Fibroblast of gingiva (primary cell): ENCODE measurements at places on chromosomes 7 and 10.
A peak's percentile ranks its signal among the peaks of the same experiment; 100 is the strongest.

GRCh38 chr10:85888004-85888403 lies 478.6 kb downstream of the GRID1 start:
- DNase-seq = no peak

GRCh38 chr10:119818889-119819270 lies 53.8 kb downstream of the MCMBP start:
- no peak for DNase-seq

DNA sequence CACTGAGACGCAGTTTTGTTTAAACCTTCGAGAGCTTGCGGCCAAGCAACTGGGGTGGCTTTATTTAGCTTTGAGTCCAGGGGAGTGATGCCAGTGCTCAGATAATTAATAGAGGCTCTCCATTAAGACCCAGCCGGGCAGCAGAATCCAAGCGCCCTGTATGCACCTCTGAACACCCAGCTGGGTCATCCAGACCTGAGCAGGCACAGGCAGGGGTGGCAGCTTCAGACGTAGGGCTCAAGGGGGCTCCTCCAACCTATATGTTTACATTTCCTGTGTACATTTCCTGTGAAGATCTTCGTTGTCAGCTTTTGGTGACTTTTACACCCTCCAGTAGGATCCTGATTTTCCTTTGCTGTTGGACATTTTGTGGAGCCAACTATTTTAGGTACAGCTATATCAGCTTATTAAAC lies 719.5 kb downstream of the LRMDA start:
- no peak for DNase-seq

DNA sequence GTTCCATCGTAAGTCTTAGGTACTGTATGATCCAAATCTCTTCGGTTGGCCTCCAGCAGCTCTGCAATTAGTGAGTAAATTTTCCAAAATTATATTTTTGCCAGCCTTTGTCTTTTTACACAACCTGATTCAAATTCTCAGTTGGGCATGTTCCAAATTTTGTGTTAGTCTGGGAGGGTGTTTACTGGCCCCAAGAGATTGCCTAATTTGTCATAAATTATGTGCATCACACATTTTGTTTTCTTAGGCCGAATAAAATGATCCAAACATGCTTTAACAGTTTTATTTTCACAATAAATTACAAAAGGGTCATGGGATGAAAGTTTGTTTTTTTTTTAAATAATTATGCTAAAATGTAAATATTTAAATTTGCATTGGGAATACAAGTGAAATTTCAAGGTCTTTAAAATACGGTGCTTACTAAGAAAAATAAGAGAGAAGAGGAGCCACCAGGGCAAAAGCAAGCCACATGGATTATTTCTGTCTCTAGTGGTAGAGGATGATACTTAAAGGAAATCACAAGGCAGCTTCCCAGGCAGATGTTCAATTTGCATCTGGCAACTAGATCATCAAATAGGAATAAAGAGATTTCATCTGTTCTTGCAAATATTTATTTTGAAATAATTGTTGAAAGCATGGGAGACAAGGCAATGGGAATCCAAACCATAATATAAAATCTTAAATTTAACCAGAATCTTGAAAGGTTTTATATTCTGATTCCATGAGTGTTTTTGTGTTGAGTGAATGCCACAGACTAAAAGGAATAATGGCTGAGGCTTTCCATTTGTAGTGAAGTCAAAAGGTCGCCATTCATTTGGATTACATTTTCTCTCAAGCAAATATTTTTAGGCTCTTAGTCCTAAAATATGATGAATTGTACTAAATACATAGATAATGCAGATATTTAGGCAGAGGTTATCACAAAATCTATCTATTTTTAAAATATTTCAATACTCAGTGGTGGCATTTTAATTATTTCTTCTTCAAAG lies 111.1 kb downstream of the MDFIC start:
- no peak for DNase-seq

DNA sequence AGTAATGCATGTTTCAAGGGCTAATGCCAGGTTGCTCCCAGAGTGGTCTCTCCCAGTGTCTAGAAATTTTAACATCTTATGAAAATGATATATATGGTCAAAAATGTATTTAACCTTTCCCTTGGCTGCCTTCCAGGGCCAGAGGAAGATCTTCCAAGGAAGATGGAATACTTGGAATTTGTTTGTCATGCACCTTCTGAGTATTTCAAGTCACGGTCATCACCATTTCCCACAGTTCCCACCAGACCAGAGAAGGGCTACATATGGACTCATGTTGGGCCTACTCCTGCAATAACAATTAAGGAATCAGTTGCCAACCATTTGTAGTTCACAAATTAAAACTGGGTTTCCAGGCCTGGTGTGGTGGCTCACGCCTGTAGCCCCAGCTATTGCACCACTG lies 9.0 kb downstream of the GATAD1 start:
- no peak for DNase-seq

- no peak for DNase-seq
These were observed 332.3 kb upstream of the PRKCQ start for GRCh38 chr10:6912424-6912823.

- no peak for DNase-seq
These were observed 4.9 kb upstream of the IRF5 start for GRCh38 chr7:128932862-128933179.

- DNase-seq = peak; percentile 82
These were observed 29.5 kb upstream of the ANKRD2 start for GRCh38 chr10:97543025-97543546.

GRCh38 chr10:27857616-27858015 lies 112.0 kb upstream of the MKX start:
- DNase-seq = no peak

DNA sequence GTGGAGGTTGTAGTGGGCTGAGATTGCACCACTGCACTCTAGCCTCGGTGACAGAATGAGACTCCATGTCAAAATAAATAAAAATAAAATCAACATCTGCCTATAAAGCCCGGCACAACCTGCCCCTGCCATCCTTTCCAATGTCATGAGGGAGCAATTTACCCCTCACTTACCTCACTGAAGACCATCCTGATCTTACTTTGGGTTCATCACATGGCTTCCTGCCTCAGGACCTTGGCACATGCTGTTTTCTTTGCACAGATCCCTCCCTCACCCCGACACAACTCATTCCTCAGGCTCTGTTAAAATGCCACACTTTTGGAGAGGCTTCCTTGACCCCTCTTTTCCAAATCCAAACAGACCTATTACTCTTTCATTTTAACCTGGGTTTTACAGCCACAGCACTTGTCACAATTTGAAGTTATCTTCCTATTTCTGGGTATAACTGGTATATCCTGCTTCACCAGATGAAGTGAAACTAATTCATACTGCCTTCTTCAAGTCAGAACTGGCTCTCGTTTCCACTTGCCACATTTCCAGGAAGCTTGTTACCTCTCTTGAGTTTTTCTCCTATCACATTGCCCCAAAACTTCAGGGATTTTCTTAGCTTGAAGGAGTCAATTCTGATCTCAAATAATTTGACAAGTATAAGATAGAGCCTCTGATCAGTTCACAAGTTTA lies 69.3 kb upstream of the PARD3 start:
- no peak for DNase-seq

- DNase-seq = no peak
These were observed 99.6 kb downstream of the ST8SIA6 start for GRCh38 chr10:17354781-17355180.

DNA sequence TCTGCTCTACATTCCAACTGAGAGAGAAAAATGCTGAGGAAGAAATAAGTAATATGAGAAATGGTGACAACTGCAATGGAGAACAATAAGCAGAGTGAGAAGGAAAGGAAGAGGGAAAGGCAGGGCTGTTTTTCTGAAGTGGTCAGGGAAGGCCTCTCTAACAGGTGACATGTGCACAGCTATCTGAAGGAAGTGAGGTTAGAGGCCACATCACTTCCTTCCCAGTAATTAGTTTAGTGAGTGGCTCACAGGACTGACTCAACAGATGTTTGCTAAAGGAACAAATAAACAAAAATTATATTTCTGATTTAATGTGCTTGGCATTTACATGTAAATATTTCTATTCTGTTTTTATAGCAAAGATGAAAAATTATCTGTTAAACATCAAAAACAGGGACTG lies 77.9 kb downstream of the ARHGAP21 start:
- peak; percentile 14 for DNase-seq

GRCh38 chr7:370775-371118 lies 80.8 kb downstream of the FOXL3 start:
- no peak for DNase-seq

GRCh38 chr7:109295158-109295557 lies 725.5 kb downstream of the DNAJB9 start:
- peak; percentile 2 for DNase-seq

- no peak for DNase-seq
These were observed 21.0 kb upstream of the GOT1 start for GRCh38 chr10:99451499-99451788.

GRCh38 chr7:37558320-37559096 lies 109.8 kb upstream of the ELMO1 start:
- DNase-seq = no peak

- no peak for DNase-seq
These were observed 25.7 kb upstream of the OPALIN start for GRCh38 chr10:96384506-96384905.

- no peak for DNase-seq
These were observed 193.9 kb upstream of the BMPER start for GRCh38 chr7:33711231-33712019.

DNA sequence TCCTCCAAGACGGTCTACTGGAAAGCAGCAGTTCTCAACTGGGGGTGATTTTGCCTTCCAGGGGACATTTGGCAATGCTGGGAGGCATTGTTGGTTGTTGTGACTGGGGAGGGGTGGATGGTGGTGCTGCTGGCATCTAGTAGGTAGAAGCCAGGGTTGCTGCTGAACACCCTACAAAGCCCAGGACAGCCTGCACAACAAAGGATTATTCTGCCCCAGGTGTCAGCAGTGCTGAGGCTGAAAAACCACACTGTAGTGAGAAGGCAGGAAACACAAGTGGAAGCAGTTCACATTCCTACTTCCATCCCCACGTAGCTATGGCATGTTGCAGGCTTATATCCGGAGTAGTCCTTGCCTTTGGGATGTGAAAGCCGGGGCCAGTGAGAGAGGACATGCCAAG lies 86.9 kb downstream of the AOAH start:
- DNase-seq = no peak

DNA sequence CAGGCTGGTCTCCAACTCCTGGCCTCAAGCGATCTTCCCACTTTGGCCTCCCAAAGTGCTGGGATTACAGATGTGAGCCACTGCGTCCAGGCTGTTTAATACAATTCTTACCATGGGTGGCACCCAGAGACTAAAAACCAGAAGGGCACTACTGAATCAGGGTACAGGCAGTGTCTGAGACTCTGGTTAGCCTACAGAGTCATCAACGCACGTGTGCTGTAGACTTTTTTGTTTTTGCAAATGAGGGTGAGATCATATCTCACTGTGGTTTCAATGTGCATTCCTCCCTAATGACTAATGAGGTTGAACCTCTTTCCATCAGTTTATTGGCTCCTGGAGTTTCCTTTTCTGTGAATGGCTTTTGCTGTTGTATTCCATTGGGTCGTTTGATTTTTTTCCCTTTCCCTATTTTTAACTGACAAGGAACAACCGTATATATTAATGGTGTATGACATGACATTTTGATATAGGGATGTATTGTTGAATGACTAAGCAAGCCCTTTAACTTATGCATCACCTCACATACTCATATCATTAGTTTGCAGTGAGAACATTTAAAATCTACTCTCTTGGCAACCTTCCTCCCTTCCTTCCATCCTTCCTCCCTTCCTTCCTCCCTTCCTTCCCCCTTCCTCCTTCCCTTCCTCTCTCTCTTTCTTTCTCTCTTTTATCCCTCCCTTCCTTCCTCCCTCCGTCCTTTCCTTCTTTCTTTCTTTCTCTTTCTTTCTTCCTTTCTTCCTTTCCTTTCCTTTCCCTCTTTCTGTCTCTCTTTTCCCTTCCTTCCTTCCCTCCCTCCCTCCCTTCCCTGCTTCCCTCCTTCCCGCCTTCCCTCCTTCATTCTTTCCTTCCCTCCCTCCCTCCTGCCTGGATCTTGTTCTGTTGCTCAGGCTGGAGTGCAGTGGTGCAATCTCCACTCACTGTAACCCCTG lies 9.3 kb upstream of the TMEM270 start:
- DNase-seq = peak; percentile 91

DNA sequence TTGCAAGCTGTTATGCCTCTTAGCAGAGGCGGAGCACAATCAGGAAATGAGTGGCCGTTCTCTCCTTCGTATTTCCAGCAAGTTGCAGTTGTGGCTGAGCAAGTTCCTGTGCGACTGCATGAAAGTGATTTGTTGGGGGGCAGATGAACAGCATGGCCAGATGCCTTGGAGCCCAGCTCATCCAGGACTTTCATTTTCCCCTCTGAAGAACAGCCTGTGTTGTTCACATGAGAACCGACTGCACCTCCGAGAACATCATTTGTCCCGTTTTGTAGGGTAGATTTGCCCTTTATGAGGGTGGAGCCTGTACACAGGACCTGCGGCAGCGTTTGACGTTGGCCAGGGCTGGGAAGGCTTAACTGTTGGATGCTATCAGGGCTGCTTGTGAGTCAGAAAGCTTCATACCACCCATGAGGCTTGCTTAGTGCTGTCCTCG lies 4.4 kb downstream of the BAG3 start:
- DNase-seq = peak; percentile 69

- no peak for DNase-seq
These were observed 75.1 kb downstream of the GRK5 start for GRCh38 chr10:119282446-119282845.

GRCh38 chr7:126716321-126716720 lies 536.4 kb downstream of the GRM8 start:
- DNase-seq = no peak

GRCh38 chr7:142714375-142714774 lies 34.9 kb upstream of the PRSS1 start:
- DNase-seq = no peak

GRCh38 chr10:103199488-103199887 lies 6.4 kb upstream of the NT5C2 start:
- no peak for DNase-seq

DNA sequence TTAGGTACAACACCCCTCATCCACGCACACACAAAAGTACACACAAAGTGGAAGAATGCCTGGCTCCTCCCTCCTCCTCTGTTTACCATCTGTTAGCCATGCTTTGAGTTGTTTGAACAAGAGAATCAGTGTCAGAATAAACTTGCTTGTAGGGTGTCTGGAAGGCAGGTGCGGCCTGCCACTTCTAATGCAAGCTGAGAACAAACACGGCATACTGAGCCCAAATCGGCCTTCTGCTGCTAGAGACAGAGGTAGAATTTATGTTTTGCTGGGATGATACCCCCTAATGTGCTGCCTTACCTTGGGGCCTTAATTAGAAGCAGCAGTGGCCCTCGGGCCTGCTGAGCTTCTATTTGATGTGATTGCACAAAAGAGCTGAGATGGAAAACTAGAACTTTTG lies 24.9 kb upstream of the FAM180A start:
- DNase-seq = no peak

- DNase-seq = no peak
These were observed 127.7 kb downstream of the CDK14 start for GRCh38 chr7:90723866-90724265.

DNA sequence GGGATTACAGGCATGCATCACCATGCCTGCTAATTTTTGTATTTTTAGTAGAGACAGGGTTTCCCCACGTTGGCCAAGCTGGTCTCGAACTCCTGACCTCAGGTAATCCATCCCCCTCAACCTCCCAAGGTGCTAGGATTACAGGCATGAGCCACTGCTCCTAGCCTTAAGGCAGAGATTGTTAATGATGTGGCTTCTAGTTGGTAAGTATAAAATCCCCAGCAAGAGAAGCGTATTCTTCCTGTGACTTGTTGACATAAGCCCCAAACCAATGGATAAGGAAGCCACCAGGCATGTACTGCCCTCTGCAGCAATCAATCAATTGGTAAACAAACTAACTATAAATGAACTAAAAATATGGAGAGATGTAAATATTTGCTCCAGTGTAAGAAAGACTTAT lies 41.2 kb downstream of the REEP3 start:
- DNase-seq = no peak

- DNase-seq = no peak
These were observed 69.0 kb upstream of the LRRC18 start for GRCh38 chr10:49008505-49009198.

GRCh38 chr7:127516320-127516719 lies 69.1 kb downstream of the GCC1 start:
- no peak for DNase-seq
